ENCODE measurements at places on chromosomes 2 and 18. TPM values are rescaled to one million over a fixed set of nuclear protein-coding genes. Genes with fewer than 3 reads are reported as not detected.

Gene DLX1
- total RNA-seq: not detected

Gene L3MBTL4
- total RNA-seq: 0.58 TPM

Gene RAPH1
- total RNA-seq: 50.4 TPM

GRCh38 chr2:120433816-120434290 lies 87.9 kb downstream of the INHBB start:
- no peak for DNase-seq

DNA sequence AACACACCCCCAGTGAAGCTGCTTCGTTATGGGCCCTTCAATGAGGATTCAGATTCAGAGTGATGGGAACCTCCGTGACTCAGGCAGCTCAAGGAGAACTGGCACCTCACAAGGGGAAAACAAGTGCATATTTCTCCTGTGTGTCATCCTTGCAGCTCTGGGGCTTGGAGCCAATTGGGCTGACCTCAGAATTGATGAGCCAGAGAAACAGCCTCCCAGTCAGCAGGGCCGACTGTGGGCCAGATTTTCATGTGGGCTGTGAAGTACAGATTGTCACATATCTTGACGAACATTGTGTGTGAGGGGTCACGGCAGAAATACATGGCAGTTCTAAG lies 189.6 kb upstream of the SP5 start:
- DNase-seq: peak; percentile 94

Gene RGPD4
- not detected for total RNA-seq

Gene GPR39
- 4.0 TPM for total RNA-seq

DNA sequence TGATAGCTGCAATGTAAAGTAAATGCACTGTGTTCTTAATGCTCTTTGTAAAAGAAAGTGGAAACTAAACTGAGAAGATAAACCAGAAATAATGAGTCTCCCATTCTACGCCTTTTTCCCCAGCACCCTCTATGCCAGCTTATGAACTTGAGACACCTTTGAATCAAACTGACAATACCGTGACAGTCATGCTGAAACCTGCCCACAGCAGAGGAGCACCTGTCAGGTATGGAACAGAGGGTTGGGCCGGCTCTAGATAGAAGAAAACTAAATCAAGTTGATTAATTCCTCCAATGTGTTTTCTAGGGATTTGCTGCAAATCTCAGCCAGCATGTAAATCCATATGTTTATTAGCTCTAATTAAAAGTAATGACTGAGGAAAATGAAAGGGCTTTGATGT lies 520.6 kb upstream of the RAB12 start:
- DNase-seq: no peak

Gene UGT1A1
- not detected for total RNA-seq

Gene GATA6
- total RNA-seq: 10.9 TPM

DNA sequence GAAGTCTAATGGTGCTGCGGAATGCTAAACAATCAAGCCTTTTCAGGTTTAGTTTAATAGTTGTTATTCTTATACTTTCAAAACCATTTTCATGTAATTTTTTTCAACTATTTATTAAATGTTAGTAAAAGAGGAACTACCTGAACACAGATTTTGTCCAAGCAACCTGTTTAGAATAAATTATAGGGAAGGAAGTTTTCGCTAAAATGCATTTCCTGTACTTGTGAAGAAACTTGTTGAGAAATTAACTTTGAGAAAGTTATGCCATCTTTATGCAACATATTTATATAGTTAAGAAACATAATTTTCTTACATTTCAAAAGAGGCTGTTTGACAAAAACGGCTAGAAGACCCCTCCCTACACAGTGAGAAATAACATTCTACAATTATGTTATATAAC lies 16.6 kb downstream of the MAP4K4 start:
- no peak for DNase-seq

- DNase-seq: no peak
Measured at GRCh38 chr2:241224851-241225438, 36.5 kb downstream of the ANO7 start.

All from astrocyte (in vitro differentiated cells and primary cell).